Dermis microvascular lymphatic vessel endothelial cell (primary cell): ENCODE measurements at places on chromosomes 4 and X.

DNA sequence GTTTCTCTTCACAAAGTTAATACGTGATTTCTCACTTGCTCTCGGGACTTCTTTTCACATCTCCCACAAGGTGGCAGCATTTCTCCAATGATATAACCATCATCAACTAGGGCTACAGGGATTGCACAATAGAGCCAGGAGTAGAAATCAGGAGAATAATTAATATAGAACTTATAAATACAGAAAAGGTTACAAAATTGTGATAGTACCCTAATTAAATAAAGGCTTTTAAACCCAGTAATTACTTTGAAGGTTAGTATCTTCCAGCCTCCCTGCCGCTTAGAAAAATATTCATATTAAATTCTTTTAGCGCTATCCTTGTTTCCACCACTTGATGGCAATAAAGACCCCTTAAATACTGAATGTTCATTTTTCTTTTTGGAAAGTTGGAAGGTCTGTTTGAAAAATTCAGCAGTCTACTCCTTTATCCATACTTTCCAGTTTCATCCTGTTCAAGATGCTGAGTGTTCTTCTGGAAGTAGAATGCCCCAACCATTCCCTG is 65.8 kb downstream of the RASGEF1B start:
- peak; percentile 48 for DNase-seq

DNA sequence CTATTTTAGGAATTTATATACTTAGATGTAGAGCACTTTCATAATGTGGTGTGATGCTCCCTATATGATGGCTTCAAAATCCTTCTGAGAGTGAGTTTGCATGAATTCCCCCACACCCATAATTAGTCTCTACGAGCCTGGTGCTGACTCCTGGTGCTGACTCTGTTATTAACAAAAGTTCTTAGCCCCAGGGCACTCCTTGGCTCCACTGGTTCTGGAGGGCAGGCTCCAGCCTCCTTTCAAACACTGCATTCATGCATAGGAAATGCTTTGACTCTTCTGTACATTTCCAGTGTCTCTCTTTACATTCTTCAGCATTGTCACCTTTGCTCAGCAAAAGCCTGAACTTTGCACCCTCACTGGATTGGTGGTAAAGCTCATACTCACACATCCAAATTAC is 64.0 kb downstream of the LNX1 start:
- DNase-seq = no peak

GRCh38 chr4:25835384-25835783 is 27.4 kb downstream of the SEL1L3 start:
- DNase-seq = no peak

GRCh38 chr4:74085669-74086068 is 13.3 kb downstream of the CXCL2 start:
- no peak for DNase-seq

DNA sequence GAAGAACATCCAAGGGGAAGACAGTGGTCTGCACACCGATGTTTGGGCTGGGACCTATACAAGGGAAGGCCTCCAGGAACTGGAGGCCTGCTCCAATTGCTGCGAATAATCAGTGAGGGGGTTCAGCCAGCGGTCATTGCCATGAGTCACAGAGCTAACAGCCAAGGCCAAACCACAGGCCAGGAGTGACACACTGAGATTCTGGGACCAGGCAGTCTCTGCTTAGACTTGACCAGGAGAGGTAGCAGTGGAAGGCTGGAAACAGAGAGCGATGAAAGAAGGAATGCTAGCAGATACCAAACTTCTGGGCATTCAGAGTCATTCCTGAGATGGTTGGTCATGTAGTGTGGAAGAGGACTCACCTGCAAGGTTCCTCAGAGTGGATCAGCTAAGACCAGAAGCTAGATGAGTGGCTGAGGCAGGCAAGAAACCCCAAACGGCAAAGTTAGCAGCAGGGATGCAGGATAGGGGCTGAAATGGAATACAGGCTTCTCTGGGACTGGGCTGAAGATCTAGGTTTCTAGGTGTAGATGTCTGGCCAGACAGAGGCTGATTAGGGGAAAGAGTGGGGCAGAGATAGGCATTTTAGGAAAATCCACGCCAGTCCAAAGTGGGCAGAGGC is 54.7 kb downstream of the CNGA2 start:
- DNase-seq = no peak
